Common myeloid progenitor, CD34-positive (primary cell): ENCODE measurements at places on chromosomes 5 and 9.

GRCh38 chr9:84874022-84874421, 204.5 kb downstream of the NTRK2 start:
- DNase-seq = no peak

GRCh38 chr9:111038331-111039230, at the start of gene LPAR1:
Gene LPAR1 (minus strand): TSS chr9:111038470. CDS start chr9:110972117, 66,353 bp downstream.
- no peak for DNase-seq

GRCh38 chr5:39283231-39283818, 64.0 kb upstream of the FYB1 start:
- peak; percentile 80 for DNase-seq

GRCh38 chr5:7425830-7426229, 29.9 kb downstream of the ADCY2 start:
- no peak for DNase-seq

GRCh38 chr5:120241400-120241799, 222.7 kb upstream of the PRR16 start:
- no peak for DNase-seq

DNA sequence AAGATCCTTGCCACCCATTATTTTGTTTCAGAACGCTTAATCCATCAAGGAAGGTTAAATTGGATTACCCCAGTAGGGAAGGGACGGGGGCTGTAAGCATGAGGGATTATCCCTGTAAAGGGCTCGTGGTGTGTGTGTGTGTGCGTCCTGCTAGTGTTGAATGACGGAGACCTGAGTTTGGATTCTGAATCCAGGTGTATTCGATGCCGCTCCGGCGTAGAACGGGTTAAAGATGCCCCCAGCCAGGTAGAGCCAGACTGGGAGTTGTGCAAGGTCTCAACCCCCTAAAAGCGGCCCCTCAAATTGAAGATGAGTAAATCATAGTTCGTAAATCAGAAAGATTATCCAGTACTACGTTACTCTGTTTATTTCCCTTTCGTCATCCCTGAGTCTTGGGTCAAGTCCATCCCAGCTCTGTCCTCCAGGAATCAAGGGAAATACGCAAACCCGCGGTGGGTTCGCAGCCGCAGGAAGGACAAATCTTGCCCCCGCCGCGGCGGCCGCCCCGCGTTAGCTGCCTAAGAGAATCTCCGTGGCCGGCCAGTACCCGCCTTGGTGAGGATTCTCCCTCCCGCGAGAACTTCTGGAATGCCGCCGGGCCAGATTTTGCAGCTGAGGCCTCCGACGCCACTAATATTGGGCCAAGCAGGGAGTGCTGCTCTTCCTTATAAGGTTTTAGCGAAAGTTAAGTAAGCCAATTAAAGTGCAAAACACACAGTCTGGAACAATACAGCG, 586 bp upstream of the MTAP start:
- no peak for DNase-seq

GRCh38 chr5:14156650-14157492, 13.7 kb downstream of the TRIO start:
- peak; percentile 68 for DNase-seq

DNA sequence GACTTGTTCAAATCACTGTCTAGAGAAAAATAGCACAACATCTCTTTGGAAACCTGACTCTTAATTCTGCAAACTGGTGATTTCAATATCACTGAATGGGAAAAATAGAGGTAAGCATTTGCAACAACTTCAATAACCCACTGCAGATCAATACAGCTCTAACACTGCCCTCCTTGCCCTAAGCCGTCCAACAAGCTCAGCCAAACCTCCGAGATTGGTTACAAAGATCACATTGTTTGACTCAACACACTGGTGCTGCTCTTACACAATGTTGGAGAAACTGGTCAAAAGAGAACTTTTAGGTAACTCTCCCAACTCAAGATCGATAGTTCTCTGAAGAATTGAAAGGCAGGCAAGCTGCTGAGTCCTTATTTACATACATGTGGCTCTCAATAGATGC, 150.4 kb downstream of the SPOCK1 start:
- no peak for DNase-seq

GRCh38 chr9:16730162-16730561, 140.3 kb downstream of the BNC2 start:
- no peak for DNase-seq
